ENCODE measurements at places on chromosomes 16 and 17. TPM values are rescaled to one million over a fixed set of nuclear protein-coding genes. Genes with fewer than 3 reads are reported as not detected.

Gene CA10
- total RNA-seq: 25.3 TPM

Gene ZNF23
- 17.3 TPM for total RNA-seq

Gene TEX14
- total RNA-seq: 0.66 TPM

Gene UMOD
- total RNA-seq: not detected

Gene KRTAP4-7
- total RNA-seq: not detected

Gene SLFN14
- not detected for total RNA-seq

Gene CLEC18B
- total RNA-seq: 3.5 TPM

Gene GAA
- 61.4 TPM for total RNA-seq

Gene CDRT15
- not detected for total RNA-seq

Gene NT5M
- total RNA-seq: 11.9 TPM

Gene GALR2
- not detected for total RNA-seq

Gene FNDC8
- not detected for total RNA-seq

Gene ICAM2
- total RNA-seq: 21.8 TPM

Gene GJC1
- total RNA-seq: 13.8 TPM

Gene EPOP
- total RNA-seq: 11.7 TPM

Gene PRCD
- 17.5 TPM for total RNA-seq

Gene MYH11
- 27.9 TPM for total RNA-seq

Gene CCL16
- total RNA-seq: not detected

Gene HOXB3
- total RNA-seq: not detected

Gene ULK2
- total RNA-seq: 54.0 TPM

Gene ADAT1
- total RNA-seq: 61.5 TPM

Gene TMC5
- total RNA-seq: 1.6 TPM

Gene GUCY2D
- total RNA-seq: 1.7 TPM

Gene RNF112
- 31.0 TPM for total RNA-seq

Gene AARS1
- 210 TPM for total RNA-seq

Gene VPS9D1
- 33.6 TPM for total RNA-seq

Measured in dorsolateral prefrontal cortex (tissue), 122 donors.